WTC11 (cell line): ENCODE measurements at places on chromosomes 13 and 19.

GRCh38 chr19:19372656-19373416, 32.6 kb upstream of the GATAD2A start:
- peak; percentile 38 for DNase-seq

DNA sequence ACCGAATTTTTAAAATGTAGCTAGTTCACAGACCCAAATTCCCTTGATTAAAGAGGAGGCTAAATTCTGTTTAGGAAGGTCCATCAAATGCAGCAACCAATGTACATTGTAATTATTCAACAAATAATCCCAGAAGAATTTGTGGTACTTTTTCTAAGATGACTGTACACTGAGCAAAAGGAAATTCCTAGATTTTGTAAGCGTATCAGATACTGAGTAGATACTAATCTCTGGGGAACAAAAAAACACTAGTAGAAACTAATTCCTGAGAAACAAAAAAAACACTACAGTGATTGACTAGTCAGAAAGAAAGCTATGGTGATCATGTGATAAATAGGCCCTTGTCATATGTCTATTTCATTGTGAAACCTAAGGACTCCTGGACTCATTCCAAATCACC, 246.1 kb downstream of the PCDH17 start:
- no peak for DNase-seq

DNA sequence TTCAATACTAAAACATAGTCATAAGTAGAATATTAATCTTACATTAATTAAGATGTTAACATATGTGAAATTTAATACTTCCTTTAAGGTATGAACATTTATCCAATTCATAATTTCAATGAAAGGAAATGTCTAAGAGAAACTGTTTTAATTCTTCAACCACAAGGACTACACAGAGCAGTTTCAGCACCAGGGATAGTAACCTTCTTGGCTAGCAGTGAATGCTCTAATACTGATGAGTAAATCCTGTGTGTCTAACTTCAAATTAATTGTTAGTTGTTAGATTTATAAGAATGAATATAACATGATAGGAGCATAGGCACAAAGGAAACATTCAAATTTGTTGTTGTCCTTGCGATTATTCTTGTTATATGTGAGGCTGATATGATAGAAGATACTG, 15.6 kb upstream of the NBEA start:
- DNase-seq, result no peak

GRCh38 chr19:13240312-13241022, 90.3 kb downstream of the IER2 start:
- no peak for DNase-seq

DNA sequence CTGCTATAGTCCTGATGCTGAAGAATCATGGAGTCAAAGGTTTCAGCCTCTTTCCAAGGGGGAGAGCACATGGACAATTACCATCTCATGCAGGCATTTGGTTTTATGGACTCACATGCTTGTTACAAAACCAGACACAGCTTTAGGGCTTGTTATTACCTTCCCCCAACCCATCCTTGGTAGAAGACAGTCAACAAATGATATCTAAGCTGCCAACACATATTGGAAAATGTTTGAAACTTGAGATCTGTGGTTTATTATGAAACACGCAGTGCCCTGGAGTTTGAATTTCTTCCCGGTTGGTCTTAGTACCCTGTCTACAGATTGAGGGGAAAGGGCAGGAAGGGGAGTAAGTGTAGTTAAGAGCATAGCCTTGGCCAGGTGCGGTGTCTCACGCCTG, 12.5 kb upstream of the CYP2A6 start:
- DNase-seq, result no peak
